Upper lobe of right lung (tissue), 1 donor: ENCODE measurements at places on chromosomes 4 and X. TPM values are rescaled to one million over a fixed set of nuclear protein-coding genes. Genes with fewer than 3 reads are reported as not detected.

DNA sequence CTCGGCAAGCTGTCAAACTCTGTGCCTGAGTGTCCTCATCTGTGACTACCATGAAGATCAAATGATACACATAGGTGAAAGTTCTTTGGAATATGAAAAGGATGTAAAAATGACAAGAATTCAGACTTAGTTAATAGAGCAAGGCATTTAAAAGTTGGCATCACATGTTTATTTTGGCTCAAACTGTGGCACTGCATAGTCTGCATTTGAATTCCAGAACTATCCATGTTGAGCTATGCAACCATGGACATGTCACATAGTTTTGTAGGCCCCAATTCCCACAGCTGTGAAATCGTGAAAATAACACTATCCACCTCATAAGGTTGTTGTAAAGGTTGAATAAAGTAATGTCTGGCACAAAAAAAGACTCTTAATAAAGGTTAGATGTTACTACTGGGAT is 33.9 kb downstream of the AFF2 start:
- no peaks in the 10 kb centered on the region for H3K27me3 ChIP-seq
- H3K36me3 ChIP-seq: no peaks in the 10 kb centered on the region

DNA sequence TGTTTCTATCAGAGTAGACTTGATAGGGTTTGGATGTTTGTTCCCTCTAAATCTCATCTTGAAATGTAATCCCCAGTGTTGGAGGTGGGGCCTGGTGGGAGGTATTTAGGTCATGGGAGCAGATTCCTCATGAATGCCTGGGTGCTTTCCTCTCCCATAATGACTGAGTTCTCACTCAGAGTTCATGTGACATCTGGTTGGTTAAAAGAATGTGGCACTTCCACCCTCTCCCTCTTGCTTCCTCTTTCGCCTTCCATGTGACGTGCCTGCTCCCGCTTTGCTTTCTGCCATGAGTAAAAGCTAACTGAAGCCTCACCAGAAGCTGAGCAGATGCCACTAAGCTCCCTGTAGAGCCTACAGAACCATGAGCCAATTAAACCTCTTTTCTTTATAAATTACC is 47.3 kb upstream of the SRPX start:
- H3K36me3 ChIP-seq: no peaks in the 10 kb centered on the region
- no peak overlapping the region for H3K27ac ChIP-seq
- DNase-seq: no peak
- H3K27me3 ChIP-seq: no peaks in the 10 kb centered on the region
- no peak overlapping the region for H3K4me3 ChIP-seq
- no peaks in the 10 kb centered on the region for H3K4me1 ChIP-seq

AKAP14 gene
- total RNA-seq: not detected

DNA sequence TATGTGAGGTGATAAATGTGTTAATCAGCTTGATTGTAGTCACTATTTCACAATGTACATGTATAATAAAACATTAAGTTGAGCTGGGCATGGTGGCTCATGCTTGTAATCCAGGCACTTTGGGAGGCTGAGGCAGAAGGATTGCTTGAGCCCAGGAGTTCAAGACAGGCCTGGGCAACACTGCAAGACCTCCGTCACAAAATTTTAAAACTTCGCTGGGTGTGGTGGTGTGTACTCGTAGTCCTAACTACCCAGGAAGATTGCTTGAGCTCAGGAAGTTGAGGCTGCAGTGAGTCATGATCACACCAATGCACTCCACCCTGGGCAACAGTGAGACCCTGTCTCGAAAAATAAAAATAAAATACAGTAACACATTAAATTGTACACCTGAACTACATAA is 20.1 kb downstream of the LYAR start:
- H3K27ac ChIP-seq: peak overlapping the region; percentile 73
- H3K27me3 ChIP-seq: no peaks in the 10 kb centered on the region
- no peak overlapping the region for H3K4me3 ChIP-seq
- H3K4me1 ChIP-seq: no peaks in the 10 kb centered on the region
- DNase-seq: no peak

GRCh38 chrX:45537936-45538335 is 337.3 kb upstream of the DIPK2B start:
- H3K4me3 ChIP-seq: no peak overlapping the region
- no peak for DNase-seq
- no peaks in the 10 kb centered on the region for H3K27me3 ChIP-seq
- H3K27ac ChIP-seq: no peak overlapping the region

ATP8A1 gene
- 79.3 TPM for total RNA-seq

- H3K27me3 ChIP-seq: no peaks in the 10 kb centered on the region
- DNase-seq: no peak
- peaks cover 9% of the 10 kb centered on the region for H3K4me1 ChIP-seq
- no peak overlapping the region for H3K27ac ChIP-seq
- H3K36me3 ChIP-seq: no peaks in the 10 kb centered on the region
These were observed 145.5 kb downstream of the ANXA5 start for GRCh38 chr4:121551271-121551670.

COL4A5 gene
- total RNA-seq: 26.6 TPM

GRCh38 chr4:57318703-57319102 is 208.5 kb upstream of the IGFBP7 start:
- H3K27ac ChIP-seq: no peak overlapping the region
- H3K36me3 ChIP-seq: no peaks in the 10 kb centered on the region
